ENCODE measurements at places on chromosomes 7 and 10.

GRCh38 chr10:79904671-79905321 lies 44.1 kb downstream of the SFTPD start:
- peak; percentile 34 for DNase-seq

GRCh38 chr10:45220931-45221330 lies 94.5 kb downstream of the OR13A1 start:
- no peak for DNase-seq

- DNase-seq = no peak
Measured at GRCh38 chr10:100122780-100123179, 41.1 kb upstream of the CPN1 start.

GRCh38 chr10:79488336-79488735 lies 24.0 kb upstream of the EIF5AL1 start:
- DNase-seq = no peak

DNA sequence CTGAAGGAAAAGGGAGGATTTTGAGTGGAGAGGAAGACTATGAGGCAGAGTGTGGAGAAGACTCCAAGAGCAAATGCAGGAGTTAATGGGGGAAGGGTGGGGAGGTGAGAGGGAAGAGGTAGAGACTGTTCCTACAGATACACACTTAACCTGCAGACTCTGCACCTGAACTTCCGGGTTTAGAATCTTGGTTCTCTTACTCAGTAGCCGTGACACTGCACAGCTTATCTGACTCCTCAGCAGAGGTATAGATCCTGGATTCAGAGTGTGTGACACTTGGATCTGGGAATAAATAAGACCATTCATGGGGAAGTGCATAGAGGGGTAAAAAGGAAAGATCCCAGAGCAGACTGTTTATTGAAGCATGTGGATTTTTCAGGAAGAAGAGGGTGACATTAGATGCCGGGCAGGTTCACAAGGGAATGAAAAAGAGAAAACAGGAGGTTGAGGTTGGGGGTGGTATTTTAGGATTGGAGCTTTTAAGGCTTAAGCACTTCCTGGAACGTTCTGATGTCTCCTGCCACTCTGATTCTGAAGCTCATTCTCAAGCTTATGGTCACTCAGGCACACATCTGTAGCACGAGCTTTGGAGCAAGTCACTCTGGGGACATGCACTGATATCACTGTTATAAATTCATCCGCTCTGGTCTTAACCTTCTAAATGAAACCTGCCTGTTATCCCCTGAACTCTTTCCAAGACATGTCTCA lies 5.7 kb upstream of the ZC3HAV1L start:
- DNase-seq = no peak

DNA sequence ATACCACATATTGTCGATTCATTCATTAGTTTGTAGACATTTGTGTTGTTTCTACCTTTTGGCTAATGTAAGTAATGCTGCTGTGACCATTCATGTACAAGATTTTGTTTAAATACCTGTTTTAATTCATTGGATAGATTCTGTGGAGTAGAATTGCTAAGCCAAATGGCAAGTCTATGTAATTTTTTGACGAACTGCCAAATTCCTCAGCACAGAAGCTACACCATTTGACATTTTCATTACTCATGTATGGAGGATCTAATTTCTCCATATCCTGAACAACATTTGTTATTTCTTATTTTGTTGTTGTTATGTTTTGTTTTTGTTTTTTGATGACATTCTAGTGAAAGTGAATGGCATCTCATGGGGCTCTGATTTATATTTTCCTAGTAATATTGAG lies 1351.3 kb upstream of the SORCS1 start:
- DNase-seq = no peak

- no peak for DNase-seq
Measured at GRCh38 chr10:104043854-104044253, 41.8 kb downstream of the COL17A1 start.

- DNase-seq = no peak
Measured at GRCh38 chr10:126350216-126350992, 37.9 kb downstream of the ADAM12 start.

DNA sequence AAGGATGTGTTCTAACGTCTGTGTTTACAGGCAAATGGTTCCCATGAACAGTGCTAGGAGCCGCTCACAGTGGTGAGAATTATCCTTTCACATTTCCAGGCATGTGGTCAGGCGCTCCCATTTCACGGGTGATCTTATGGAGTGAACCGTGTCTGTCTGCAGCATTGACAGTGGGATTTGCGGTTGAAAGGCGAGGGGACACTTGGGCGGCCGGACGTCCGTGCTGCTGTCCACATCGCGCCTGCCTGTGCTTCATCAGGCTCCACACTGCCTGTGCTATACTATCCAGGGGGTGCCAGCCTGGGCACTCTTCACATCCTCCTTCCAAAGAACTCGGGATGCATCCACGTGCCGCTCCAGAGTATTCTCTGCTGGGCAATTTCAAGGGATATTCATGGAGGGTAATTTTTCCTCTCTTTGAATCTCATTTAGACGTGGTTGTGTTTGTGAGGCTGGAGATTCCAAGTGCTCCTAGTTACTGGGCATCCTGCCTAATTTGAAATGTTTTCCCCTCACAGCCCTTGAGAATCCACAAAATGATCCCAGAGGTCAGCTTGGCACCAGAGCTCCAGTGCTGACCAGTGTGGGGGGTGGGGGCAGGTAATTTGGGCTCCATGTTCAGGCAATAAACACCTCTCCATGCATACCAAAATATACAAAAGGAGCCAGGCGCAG lies 61.9 kb upstream of the EBF3 start:
- no peak for DNase-seq

GRCh38 chr10:77428691-77429395 lies 208.8 kb downstream of the KCNMA1 start:
- peak; percentile 52 for DNase-seq

- peak; percentile 90 for DNase-seq
Measured at GRCh38 chr7:102272075-102272916, 14.4 kb upstream of the SH2B2 start.

GRCh38 chr7:121875203-121875602 lies 2.2 kb downstream of the PTPRZ1 start:
- no peak for DNase-seq

GRCh38 chr10:51896849-51897248 lies 197.5 kb upstream of the CSTF2T start:
- DNase-seq = no peak

DNA sequence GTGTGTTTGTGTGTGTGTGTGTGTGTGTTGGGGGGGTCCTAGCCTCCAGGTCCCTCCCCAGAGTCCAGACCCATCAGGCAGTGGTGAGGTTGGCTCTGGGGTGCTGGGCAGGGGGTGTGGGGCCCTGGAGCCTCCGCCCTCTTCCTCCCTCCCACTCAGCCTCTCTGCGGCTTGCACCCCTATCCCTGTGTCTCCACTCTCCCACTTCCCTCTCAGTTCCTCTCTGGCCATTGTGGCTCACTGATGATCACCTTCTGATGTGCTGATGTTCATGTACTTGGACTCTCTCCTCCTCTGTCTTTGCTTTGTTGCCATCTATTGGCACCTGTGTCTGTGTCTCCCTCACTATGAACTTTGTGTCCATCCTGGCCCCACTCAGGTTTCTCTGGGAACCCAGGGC lies 298.7 kb downstream of the ZEB1 start:
- no peak for DNase-seq

DNA sequence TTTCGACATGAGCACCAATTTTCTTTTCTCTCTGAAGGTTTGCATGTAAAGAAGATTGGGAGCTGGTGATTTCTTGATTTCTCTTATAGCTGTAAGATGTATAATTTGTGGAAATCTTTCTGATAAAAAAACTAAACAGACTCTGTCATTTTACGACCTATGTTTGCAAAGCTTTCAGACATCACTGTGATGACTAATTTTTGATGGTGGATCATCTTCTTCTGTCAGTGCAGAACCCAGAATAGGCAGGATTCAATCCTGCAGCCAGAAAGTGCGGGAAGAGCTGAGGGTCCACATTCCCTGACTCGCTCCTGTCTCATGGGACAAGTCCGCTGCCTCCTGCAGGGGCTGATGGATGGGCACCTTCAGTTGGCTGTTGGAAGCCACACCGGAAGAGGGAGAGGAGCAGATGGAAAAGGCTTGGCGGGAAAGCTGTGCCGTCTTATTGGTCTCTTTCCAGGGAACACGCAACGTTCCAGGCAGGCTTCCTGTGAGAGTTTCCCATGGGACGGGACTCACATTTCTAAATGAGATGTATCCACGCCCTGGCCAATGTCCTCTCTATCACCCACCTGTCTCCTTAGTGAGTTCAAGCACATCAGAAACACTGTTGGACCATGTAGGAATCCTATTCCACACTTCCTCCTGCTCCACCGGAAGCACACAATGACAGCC lies 186.9 kb downstream of the PRPF18 start:
- DNase-seq = no peak

GRCh38 chr10:101778781-101779543 lies 3.0 kb upstream of the FGF8 start:
- DNase-seq = no peak

DNA sequence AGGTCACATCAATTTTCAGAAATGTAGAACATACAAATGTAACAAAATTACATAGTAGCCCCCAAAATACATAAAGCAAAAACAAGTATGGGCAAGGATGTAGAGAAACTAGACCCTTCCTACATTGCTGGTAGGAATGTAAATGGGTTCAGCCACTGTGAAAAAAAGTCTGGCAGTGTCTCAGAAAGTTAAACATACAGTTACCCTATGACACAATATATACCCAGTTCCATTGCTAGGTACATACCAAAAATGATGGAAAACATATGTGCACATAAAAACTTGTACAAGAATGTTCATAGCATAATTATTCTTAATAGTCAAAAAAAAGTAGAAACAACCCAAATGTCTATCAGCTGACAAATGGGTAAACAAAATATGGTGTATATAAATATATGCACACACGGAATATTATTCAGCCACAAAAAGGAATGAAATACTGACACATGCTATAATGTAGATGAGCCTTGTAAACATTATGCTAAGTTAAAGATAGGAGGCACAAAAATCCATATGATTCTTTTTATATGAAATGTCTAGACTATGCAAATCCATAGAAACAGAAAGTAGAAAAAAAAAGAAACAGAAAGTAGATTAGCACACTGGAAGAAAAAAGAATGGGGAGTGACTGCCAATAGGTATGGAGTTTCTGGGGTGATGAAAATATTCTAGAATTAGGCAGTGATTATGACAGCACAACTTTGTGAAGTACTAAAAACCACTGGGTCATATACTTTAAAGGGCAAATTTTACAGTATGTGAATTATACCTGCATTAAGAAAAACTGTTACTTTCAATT lies 13.5 kb downstream of the HERPUD2 start:
- no peak for DNase-seq

- no peak for DNase-seq
Measured at GRCh38 chr10:20970708-20971107, 73.6 kb upstream of the NEBL start.

DNA sequence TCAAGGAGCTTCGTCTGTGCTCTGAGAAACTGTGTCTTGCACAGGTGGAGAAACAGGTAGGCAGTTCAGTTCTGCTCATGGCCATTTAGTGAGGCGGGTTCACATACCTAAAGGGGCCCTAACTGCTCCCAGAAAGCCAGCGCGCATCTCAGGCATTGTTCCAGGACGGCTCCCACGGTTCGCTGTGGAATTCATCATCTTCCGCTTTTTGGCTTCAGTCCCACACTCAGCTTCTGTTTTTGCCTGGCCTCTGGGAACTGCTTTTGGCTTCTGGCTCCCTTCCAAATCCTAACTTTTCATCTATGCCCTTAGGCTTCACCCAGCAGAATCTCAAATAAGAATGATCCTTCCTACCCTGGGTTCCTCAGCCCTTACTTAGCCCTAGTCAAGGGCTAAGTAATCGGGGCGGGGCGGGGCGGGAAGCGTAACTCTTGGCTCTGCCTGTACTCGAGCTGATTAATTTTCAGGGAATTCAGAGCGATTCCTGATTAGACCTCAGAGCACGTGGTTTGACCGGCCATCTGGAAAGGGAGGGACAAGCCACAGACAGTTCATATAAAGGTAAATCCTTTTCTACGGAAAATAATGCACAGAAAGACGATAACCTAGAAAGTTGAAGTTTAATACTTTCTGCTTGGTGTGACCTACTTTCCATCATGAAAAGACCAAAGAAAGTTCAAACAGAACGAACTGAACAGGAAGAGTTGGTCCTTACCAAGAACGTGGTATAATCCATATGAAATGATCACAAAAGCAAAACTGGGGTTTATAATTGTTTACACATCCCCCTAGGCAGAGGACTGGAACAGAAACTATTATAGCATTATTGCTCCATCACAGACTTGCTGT lies 105.7 kb downstream of the ST8SIA6 start:
- DNase-seq = peak; percentile 50

- DNase-seq = peak; percentile 49
Measured at GRCh38 chr10:59078978-59079377, 97.5 kb upstream of the PHYHIPL start.

GRCh38 chr10:50946991-50947781 lies 61.8 kb upstream of the A1CF start:
- DNase-seq = no peak

GRCh38 chr10:16518822-16519221 lies 2.9 kb downstream of the C1QL3 start:
- DNase-seq = no peak

GRCh38 chr10:125881192-125881591 lies at the start of gene DHX32:
Gene DHX32, minus strand, starts transcription at chr10:125881292. Its CDS starts 468 bp downstream, at chr10:125880824.
- no peak for DNase-seq

DNA sequence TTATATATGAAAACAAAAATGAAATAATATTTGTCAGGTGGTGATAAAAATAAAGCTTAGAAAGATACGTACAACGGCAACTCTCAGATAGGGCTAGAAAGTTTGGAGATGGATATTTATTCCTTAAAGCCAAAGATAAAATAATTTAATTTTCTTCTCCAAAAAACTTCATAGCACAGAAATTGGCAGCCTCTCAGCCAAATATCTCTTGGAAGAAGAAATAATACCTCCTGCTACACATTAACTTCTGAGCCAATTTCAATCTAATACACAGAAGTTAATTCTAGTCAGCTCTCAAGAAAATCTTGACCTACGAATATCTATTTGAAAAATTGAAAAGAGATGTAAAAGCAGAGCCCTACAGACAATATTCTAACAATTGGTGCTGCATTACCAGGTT lies 122.4 kb downstream of the TES start:
- DNase-seq = no peak

DNA sequence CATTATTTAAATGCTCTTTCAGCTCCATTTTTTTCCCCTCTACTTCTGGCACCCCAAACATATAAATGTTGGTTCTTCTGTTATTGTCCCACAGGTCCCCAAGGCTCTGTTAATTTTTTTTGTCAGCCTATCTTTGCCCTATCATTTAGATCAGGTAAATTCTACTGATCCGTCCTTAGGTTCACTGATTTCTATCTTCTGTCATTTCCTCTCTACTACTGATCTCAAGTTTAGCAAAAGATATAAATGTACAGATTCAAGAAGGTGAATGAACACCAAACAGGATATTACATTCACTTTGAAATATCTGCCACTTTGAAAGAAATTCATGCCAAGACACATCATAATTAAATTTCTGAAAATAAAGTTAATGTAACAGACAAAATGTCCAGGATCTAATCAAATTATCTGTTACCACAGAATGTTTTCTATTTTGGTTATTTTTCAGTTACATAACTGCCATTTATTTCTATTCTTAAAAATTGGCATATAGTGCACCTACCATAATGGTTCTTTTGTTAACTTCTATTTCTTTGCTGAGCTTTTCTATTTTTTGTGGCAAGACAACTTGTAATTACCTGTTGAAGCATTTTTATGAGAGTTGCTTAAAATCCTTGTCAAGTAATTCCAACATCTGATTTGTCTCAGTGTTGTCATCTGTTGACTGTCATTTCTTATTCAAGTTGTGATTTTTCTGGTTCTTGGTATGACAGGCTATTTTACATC lies 12.1 kb upstream of the CUBN start:
- no peak for DNase-seq

Measured in D341Med (cell line).